HT-29 (cell line): ENCODE measurements at places on chromosomes 16 and 17. TPM values are rescaled to one million over a fixed set of nuclear protein-coding genes. Genes with fewer than 3 reads are reported as not detected.

DNA sequence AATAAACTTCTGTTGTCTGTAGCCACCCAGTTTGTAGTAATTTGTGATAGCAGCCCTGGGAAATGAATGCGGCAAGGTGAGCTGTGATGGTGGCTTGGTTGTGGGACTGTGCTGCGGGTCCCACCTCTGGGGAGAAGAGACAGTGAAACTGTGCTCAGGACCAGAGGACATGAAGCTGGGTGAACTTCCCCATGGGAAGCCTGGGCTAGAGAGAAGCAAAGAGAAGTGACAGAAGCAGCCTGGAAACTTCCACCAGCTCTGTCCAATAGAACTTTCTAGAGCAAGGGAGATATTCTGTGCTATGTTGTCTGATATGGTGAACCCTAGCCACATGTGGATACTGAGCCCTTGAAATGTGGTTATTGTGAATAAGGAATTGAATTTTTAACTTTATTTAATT lies 51.5 kb upstream of the EMP2 start:
- DNase-seq = no peak

The COX6A2 gene
- not detected in 2 replicates for total RNA-seq

The CD300H gene
- total RNA-seq = not detected in 2 replicates

The TBC1D3D gene
- total RNA-seq = 0.10 TPM in 1 of 2 replicates, not detected in the other

DNA sequence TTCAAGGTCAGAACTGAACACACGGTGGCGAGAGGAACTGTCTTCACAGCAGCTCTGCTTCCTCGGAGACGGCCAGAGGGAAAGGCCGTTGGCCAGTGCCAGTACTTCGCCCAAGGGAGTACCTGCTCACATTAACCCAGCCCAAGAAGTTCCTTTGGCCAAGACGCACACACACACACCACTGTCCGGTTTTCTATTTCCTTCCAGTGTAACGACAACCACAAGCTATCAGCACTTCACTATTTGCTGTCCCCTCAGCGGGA lies 744 bp upstream of the GGNBP2 start:
- no peak for DNase-seq

DNA sequence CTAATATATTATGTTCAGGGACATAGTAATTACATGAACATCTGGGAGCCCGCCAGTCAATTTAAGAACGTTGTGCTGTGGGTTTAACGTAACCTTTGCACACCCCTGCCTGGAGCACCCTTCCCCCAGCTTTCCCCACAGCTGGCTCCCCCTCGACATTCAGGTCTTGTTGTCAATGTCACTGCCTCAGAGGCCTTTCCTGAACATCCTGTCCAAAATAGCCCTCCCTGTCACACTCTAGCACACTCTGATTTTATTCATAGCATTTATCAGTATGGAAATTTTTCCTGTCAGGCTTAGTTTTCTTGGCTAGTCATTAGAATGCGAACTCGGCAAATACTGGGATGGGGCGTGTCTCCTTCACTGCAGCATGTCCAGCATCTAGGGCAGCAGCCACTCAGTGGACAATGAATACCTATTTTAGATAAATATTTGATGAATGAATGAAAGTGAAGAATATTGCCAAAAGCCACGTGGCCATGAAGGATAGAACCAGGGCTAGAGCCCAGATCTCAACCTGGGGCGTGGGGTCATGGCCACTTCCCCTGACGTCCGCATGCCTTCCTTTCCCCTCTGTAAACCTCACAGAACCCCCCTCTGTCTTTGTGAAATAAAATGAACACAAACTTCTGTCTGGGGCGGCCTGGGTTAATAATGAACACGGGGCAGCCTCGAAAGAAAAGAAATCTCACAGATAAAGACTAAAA lies 10.5 kb downstream of the PIK3R6 start:
- no peak for DNase-seq

DNA sequence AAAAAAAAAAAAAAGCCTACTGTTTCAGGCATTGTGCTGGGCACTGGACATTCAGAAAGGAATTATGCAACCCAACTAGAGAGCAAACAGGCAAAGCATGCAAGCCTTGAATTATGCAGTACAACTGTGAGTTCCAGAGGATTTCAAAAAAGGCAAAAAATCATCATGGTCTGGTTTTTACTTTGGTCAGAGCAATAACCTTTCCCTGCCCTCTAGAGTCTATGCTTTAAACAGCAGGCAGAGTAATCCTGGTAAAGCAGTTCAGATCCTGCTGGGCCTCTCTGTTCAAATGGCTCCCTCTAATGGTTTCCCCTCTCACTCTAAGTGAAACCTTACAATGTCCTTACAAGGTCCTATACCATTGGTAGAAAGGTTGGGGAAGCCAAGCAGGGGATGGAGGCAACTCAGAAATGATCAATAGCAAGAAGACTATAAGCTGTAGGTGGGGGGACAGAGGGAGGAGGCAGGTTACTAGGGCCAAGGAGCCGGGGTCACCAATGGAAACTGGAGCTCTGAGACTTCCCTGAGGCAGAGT lies 4.6 kb upstream of the TAF15 start:
- peak; percentile 96 for DNase-seq

The TVP23C gene
- 4.6 and 5.0 TPM in 2 replicates for total RNA-seq

- DNase-seq = no peak
These were observed 58.2 kb downstream of the IGF2BP1 start for GRCh38 chr17:49055181-49055927.

DNA sequence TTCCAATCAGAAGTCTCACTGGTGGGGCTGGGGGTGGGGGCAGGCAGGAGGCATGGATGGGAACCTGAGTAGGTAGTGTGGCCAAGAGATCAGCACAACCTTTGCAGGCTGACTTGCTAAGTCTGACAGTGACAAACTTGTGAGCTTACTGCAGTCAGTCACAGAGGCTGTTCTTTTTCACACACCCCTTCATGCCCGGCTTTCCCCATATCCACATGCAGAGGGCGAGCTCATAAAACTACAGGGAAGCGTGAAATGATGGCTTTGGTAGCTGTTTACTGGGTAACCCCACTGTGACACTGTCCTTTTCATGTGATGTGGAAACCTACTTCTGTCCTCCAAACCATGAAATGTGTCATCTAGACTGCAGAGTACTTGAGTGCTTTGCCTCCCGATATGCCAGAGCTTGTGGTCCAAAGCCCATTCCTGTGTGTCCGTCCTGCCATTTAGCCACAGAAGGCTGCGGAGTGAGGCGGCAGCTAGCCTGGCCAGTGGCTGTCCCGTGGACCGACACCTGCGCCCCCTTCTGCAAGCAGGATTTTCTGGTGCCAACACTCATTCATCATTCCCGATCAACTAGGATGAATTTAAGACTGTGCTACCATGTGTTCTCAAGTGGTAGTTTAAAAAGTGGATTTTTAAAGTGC lies 9.8 kb downstream of the GEMIN4 start:
- no peak for DNase-seq

DNA sequence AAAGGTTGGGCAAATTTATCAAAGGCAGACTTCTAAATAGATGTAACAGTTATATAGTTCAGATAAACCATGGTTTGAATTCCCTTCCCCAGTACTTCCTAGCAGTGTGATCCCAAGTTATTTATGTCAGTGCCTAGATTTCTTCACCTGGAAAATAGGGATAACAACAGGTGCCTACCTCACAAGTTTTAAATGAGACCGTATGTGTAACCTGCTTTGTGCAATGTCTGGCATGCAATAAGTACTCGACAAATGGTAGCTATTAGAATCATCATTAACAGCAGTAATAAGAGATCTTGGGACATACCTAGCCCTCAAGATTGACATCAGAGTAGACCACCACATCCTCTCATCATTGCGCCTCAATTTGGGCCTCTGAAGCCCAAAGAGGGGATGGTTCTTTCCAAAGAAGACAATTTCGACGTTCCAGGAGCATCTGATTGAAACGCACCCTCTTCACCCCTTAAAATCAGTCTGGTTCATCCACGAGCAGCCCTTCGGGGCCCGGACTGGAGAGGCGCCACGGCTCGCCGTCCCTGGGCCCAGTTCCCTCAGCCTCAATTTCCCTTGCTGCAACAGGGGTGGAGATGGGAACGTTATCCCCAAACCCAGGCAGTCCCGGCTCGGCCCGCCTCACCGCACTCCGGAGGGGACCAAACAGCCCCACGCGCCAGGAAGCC lies 541 bp downstream of the ACACA start:
- peak; percentile 74 for DNase-seq

The MYH1 gene
- total RNA-seq = not detected in 2 replicates

GRCh38 chr17:2034806-2035540 lies 5.0 kb downstream of the DPH1 start:
- no peak for DNase-seq

The FTSJ3 gene
- 35.7 and 41.7 TPM in 2 replicates for total RNA-seq

The FBXW10 gene
- 0.05 TPM in 1 of 2 replicates, not detected in the other for total RNA-seq

GRCh38 chr16:17106243-17106791 lies 364.4 kb downstream of the XYLT1 start:
- DNase-seq = no peak

DNA sequence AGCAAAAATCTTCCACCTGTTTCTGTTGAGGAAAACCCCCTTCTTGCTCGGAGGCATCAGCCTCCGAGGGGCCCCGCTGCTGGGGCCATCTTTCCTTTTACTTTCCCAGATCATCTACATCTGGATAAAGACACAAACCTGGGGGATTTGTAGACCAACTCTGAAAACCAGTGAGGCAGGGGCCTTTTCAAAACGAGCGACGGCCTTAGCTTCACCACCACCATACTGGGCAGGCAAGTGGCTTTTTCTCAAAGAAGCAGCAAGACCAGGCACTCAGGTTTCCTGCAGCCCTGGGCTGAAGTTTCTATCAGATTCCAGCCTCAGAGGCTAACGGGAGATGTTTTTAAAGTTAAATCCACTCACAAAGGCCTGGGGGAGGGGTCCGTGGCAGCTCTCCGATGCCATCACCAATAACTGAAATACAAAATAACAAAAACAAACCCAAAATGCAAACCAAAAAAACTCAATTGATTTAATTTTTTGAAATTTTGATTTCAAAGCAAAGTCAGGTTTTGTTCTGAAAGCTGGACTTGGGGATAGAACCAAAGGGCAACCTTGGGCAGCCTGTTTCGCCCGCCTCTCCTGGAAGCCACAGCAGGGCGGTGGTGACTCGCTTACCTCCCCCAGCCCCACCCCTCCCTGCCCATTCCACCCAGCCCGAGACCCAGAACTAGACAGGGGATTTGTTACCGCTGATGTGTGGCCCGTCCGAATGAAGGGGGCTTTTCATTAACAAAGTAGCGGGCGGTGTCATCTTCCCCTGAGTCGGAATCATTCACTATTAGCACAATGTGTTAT lies 55.8 kb downstream of the SALL1 start:
- DNase-seq = no peak

DNA sequence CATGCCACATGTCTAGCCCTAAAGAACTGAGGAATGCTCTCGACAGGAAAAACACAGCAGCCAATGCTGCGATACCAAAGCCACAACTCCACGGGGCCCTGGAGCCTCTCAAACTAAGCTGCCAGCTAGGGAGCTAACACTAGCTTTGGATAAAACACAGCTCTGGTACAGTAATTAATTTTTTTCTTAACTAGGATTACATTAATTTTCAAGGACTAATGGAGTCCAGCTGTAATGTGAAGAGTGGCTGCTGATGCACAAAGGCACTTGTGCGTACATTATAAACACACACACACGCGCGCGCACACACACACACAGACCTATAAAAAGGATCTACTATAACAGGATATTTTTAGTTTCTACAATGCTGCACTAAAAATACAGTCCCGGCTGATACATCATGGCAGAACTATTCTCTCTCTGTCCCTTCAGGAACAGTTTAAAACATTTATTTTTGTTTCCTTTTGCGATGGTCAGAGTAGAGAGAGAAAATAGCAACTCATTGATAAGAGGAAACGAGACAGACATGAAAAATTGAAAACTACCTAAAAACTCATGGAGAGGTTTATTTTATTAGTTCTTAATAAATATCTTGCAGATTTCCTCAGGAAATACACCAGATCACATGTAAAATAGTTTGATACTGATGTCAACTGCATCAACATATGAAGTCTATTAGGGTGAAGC lies 88.5 kb downstream of the SMG6 start:
- DNase-seq = no peak

GRCh38 chr17:5797447-5798050 lies 213.2 kb upstream of the NLRP1 start:
- no peak for DNase-seq

GRCh38 chr16:50166511-50167500 lies 13.7 kb downstream of the TENT4B start:
- no peak for DNase-seq

DNA sequence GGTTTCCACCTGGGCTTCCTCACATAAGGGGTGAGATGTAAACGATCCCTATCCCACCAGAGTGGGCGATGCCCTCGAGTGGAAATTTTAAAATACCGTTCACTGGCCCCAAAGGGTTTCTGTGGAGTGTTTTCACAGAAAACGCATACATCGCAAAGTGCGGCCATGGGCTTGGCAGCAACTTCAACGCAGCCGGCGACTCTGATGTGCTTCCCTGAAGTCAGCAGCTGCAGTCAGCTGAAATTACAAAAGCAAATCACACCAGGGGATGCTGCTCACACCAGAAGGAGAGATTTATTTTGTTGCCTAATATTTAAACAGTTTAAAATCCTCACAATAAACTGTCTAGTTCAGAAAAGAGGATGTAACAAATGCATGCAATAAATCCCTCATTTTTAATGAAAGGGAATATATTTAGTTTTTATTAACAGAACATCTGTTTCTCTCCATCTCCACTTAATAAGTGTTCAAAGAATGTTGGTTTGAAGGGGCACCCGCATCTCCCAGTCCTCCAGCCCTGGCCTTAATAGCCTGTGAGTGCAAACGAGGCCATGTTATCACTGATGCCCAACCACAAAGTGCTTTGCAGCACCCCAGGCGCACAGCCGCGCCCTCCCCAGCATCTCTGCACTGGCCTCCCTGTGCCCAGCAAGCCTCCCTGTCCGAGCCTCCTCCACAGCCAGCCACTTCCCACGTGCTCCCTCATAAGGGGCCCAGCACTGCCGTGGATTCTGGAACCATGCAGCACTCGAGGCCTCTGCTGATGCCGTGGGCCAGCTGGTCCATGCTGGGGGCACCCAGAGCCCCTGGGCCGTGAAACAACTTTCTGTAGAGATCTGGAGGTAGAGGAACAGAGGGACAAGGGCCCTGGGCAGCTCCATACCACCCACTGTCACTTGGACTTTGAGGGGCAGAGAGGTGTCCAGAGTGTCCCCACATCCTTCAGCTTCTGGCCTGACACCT lies 17.3 kb upstream of the XYLT2 start:
- no peak for DNase-seq

DNA sequence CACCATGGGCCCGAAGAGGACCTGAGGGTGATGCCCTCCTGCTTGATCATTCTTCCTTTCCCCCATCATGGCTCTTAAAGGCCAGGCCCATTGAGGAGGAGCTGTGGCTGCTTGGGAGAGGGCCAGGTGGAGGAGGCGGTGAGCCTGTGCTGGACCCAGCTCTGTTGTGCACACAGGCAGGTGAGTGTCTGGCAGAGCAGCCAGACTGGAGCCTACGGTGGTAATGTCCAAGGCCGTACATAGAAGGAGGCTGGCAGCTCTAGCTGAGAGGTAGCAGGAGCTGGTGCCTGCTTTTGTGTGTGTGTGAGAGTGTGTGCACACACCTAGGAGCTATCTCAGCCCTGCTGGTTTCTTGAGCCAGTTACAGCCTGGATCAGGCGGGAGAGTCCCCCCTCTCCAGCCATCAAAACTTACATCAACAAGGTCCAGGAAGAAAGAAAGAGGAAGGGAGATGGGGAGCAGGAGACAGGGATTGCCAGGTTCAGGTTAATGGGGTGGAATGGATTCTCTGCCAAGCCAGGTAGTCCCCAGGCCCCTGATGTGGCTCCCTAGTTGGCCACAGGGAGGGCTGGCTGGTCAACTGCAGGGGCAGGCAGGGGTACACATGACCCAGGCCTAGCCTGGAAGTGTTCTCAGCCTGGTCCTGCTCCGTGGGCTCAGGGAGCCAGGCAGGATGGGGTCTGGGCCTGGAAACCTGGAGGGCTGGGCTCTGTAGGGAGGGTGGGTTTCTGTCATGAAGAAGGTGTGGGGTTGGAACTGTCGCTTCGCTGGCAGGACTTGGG lies 107.1 kb downstream of the RAP1GAP2 start:
- no peak for DNase-seq

The SMPD3 gene
- 45.7 and 50.7 TPM in 2 replicates for total RNA-seq
